ENCODE measurements at places on chromosomes 1 and 21.

DNA sequence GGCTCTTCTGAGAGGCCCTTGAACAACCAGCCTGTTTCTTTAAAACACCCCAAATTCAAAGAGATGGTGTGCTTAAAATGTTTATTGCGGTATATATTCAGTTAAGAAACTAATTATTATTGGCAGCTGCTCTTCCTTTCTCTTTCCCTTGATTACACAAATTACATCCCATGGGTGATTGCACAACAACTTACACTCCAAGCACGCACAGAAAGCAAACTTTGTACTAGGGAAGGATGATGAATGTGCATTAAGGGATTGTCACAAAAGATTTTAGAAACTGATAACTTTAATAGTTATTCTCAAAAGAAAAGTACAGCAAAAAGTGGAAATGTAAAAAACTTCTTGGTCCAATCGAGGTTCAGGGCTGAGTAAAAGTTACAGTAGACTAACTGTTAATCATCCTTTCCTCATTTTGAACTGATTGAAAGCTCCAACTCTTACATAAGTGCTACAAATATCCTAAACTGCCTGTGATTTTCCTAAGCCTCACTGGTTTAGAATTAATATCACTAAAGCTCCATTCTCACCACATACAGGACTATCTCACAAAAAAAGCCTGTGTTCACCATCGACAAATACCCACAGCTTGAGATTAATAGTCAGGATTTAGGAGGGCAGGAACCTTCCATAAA lies 153.4 kb downstream of the TTLL7 start:
- no peak for DNase-seq

- peak; percentile 71 for DNase-seq
These were observed 17.9 kb downstream of the MTX1 start for GRCh38 chr1:155226188-155226909.

DNA sequence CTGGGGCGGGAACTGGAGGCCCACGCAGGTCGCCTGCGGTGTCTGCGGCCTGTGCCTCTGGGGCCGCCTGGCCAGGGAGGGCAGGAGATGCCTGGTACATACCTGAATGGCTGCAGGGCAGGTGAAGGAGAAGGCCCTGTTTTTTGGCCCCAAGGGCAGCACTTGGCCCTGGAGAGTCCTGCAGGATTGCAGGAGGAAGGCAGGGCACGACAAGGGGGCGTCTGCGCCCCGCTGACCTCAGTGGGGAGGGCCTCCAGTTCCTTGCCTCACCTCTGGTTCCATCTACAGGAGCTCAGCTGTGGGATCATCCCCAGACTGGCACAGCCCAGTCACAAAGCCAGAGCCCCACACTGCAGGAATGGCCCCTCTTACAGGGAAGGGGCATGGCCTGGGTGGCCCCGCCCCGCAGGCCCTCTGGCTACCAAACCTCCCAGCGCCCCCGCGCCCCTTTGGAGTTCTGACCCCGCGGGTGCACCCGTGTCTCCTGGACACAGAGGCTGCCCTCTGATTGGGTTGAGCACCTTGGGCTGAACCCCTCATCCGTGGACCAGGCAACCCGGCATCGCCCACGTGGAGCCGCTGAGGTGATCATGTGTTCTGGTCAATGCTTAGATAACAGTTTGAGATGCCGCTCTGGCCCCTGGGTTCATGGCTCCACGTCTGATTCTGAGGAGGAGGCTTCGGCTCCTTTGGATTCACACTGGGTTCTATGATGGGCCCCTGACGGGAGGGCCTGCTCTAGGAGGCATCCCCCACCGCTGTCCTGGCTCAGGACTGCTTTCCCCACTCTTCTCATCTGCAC lies 1.3 kb upstream of the PEX10 start:
- DNase-seq: no peak

- no peak for DNase-seq
These were observed 580.7 kb upstream of the ADGRL4 start for GRCh38 chr1:79587229-79587628.

DNA sequence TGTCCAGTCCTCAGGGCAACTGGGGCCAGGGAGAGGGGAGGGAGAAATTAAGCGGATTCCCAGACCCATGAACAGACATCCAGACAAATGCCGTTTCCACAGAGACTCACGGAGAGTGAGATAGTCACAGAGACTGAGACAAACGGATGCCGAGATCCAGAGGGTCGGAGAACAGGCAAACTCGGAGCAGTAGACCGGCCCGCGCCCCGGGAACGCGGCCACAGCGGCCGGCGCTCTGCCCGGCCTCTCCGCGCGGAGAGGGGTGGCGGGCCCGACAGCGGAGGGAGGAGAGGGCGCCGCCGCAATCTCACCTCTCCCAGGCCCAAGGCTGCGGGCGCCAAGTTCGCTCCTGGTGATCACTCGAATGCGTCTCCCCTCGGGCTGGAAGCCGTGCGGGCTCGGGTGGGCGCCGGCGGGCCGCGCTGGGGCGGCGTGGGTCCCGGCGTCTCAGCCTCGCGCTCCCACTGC lies 831 bp upstream of the FOXD2 start:
- no peak for DNase-seq

GRCh38 chr1:225772323-225772768 lies 5.3 kb upstream of the SRP9 start:
- peak; percentile 61 for DNase-seq

DNA sequence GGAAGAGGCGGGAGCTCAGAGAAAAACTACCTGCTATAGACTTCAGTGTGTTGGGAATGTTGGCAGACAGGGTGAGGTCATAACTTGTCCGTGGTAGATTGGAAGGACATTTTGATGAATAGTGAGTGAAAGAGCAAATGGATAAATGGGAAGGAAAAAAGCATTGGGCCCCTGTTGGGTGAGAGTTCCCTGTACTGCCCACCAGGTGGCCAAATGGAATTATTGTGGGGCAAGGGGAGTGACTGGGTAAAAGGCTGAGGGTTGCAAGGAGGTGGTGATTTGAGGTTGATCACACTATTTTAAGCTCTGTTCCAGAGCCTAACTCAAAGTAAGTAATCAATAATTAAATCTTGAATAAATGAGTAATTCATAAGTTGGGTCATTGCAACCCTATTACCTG lies 60.4 kb downstream of the MRPS6 start:
- no peak for DNase-seq

DNA sequence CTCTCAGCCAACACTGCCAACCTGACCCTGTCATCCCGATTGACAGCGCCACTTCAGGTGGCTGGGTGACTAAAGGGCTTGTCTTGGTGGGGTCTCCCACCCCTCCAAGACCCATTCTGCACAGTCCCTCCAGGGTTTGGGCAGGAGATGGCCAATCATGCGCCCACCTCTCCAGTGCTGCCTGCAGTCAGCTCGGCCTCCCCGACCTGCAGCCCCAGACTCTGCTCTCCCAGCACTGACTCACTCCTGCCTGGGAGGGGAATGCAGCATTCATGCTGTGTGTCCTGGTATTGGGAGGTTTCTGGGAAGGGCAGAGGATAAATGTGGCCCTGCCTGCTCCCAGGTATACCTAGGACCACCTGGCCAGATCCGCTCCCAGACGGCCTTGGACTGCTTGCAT lies 9.7 kb downstream of the TMEM81 start:
- DNase-seq: no peak

DNA sequence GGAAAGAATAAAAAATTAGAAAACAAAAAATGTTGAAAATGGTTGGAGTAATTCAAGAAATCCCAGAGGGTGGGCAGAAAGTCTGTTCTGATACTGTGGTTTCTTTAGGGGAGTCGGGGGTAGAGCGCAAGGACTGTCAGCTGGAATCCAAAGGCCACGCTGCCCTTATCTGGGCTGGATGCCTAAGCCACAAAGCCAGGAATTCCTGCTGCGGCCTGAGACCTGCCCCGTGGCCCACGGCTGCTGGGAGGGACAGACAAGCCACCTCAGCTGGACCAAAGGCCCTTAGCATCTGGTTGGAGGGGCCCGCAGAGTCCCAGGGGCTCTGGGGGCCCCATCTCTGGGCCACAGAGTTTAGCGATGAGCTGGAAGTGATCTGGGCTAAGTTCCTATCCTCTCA lies 60.2 kb downstream of the DMRTB1 start:
- DNase-seq: no peak
